COR-L47 (cell line): ENCODE measurements at places on chromosomes 3 and 15.

- no peak for DNase-seq
These were observed 59.0 kb downstream of the EPHB3 start for GRCh38 chr3:184620475-184621119.

- no peak for DNase-seq
These were observed 951 bp downstream of the GPR62 start for GRCh38 chr3:51955893-51956770.

- no peak for DNase-seq
These were observed 130.9 kb upstream of the RGMA start for GRCh38 chr15:93219859-93220420.

DNA sequence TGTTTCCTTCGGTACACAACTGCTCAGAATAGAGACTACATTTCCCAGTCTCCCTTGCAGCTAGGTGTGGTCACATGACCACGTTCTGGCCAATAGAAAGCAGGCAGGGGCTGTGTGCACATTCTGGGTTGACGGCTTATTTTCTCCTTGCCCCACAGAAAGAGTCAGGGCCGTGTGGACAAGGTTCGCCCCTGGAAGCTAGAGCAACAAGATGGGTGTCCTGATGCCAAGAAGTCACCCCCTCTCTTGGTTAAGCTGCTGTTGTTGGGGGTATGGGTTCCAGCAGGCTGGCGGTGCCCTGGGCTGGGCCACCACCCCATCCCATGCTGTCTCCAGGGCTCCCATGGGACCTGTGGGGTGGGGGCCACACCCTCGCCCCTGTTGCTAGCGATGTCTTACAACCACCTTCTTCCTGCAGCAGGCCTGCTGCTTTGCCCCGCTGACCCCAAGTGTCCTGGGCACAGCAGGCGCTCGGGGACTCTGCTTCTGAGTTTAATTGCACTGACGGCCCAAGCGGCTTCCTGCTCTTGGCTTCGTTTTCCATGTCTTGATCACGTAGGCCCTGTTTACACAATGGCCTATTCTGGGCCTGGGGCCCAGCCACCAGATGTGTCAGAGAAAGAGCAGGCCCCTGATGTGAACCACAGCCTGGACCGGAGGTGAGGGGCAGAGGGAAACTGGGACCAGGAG is 24.9 kb downstream of the ABTB1 start:
- peak; percentile 78 for DNase-seq

GRCh38 chr3:73694983-73695757 is 70.4 kb upstream of the PDZRN3 start:
- no peak for DNase-seq

DNA sequence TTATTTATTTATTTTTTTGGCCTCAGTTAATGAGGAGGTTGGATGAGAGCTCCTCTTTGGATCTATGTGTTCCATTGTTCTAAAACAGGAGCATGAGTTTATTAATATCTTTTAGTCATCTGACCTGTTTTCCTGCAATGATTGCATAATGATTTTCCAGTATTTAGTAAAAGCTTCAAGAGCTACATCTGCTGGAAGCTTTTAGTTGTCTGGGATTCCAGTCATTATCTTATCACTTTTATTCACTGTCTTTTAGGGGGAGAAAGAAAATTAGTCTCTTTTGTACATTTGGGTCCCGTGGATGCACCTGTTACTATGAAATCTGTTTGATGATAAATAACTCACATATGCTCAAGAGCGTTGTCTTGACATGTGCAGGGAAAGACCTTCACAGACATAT is 1270.0 kb downstream of the ROBO1 start:
- DNase-seq = no peak

- DNase-seq = no peak
These were observed 93.0 kb downstream of the NPTN start for GRCh38 chr15:73540161-73540560.

GRCh38 chr3:87351937-87352336 is 75.6 kb upstream of the POU1F1 start:
- DNase-seq = no peak

GRCh38 chr3:171860830-171861535 is 17.8 kb downstream of the TMEM212 start:
- no peak for DNase-seq

GRCh38 chr3:11310258-11310657 is 38.1 kb downstream of the ATG7 start:
- DNase-seq = no peak
